ENCODE measurements at places on chromosomes 12 and 14. TPM values are rescaled to one million over a fixed set of nuclear protein-coding genes. Genes with fewer than 3 reads are reported as not detected.
A peak's percentile ranks its signal among the peaks of the same experiment; 100 is the strongest.

Gene SLC17A8
- total RNA-seq: not detected

DNA sequence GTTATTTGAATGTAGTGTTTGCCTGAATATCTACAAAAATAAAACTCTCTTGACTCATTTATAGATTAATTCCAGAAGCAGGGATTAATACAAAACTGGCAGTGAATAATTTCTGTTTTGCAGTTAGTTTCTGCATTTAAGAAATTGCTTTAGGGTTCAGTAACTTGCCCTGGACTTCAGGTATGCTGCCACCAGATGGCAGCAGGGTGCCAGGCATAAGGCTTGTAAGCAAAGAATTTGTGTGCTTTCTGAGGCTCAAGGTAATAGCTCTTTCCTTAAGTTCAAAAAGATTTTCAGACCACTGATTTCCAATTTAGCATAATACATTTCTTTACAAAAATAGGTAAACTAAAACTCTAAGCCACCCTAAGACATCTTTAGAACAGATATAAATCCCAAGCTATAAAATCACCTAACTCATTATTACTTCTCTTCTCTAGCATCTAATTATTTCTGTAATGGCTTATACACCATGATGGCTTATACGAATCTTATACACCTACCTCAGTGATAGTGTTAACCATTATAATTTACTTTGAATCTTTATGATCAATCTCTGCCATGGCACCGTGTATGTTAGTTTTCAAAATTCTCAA lies 398.3 kb downstream of the APAF1 start:
- DNase-seq: peak; percentile 61

DNA sequence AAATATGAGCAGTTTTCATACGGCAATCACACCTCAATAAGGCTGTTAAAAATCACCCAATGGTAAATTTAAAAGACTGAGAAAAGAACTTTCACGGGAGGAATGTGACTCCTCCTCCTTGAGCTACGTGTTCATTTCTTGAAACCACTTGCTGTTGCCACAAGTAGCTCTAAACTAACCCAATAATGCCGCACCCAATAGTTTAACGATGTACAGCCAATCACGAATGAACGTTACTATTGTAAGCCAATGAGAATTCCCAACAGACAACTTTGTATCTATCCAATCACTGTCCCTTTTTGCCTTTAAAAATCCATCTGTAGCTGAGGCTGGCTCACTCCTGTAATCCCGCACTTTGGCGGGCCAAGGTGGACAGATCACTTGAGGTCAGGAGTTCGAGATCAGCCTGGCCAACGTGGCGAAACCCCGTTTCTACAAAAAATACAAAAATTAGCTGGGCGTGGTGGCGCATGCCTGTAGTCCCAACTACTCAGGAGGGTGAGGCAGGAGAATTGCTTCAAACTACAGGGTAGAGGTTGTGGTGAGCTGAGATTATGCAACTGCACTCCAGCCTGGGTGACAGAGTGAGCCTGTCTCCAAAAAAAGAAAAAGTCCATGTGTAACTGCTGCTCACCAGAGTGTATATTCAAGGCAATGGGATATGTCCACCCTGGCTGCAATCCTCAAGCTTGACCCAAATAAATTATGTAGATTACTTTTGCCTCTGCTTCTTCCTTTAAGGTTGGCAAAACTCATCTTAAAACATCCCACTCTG lies 24.4 kb upstream of the BTBD6 start:
- DNase-seq: no peak

DNA sequence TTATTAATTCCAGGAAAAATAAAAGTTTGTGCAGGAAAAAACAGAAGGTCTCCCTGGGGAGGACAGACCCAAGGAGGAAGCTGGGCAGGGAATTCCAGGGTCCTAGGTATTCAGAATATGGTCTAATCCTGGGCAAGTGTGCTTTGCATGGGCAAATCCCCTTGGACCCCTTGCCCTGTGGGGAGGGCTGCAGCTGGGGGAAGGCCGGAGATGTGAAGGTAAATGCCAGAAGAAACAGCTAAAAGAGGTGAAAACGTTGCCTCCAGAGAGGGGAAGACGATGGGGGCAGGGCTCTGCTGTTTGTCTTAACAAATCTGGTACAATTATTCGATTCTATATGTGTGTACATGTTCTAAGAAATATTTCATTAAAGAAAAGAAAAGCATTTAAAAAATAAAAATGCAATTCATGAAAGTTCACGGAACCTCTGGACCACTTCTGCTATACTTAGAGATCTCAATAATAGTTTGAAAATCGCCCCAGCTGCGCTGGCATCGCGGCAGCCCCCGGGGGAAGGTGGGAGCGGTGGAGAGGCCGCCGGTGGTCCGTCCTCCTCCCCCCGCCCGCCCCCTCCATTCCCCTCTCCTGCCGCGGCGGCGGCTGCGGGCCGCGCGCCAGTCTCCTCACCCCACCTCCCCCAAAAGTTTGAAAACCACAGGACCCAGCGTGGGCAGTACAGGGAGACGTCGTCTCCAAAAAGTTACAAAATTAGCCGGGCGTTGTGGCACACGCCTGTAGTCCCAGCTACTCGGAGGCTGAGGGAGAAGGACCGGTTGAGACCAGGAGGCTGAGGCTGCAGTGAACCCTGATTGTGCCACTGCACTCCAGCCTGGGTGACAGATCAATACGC lies 1.5 kb upstream of the PRPF40B start:
- DNase-seq: no peak

DNA sequence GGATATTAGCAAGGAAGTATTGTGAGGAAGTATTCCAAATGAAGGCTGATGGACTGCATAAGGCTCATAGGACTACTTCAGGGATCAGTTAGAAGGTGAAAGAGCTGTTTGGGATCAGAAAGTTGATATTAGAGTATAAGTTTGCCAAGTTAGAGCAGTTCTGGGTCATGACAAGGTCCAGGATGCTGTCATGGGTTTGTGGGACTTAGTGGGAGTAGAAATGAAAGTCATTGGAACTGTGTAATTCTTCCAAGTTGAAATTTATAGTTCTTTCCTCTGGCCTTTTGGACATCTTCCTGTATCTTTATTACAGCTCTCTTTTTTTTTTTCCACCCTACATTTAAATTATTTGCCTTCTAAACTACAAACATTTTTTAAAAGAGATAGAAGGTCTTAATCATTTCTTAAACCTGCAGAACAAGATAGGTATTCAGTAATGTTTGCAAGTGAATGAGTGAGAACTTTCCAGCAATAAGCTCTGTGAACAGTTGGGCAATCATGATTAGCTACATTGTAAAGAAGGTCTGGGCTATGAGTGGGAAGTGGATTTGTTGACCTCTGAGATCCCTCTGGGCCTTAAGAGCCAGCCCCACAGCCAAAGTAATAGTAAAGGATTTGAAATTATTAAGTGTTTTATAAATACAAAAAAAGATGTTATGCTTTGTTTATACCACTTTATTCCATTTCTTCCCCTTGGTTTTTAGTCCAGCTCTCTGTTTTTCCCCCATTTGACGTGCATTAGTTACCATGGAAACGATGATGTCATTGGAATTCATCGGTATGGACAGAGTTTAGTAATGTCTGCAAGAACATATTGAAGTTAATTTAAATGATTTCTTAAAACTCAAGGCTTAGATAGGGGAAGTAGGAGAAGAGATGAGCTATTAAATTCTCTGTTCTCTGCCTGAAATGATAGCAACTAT lies 247.9 kb upstream of the ARHGAP5 start:
- peak; percentile 85 for DNase-seq

Data from fibroblast of villous mesenchyme (primary cell).